ENCODE measurements at places on chromosomes 11 and 22.

DNA sequence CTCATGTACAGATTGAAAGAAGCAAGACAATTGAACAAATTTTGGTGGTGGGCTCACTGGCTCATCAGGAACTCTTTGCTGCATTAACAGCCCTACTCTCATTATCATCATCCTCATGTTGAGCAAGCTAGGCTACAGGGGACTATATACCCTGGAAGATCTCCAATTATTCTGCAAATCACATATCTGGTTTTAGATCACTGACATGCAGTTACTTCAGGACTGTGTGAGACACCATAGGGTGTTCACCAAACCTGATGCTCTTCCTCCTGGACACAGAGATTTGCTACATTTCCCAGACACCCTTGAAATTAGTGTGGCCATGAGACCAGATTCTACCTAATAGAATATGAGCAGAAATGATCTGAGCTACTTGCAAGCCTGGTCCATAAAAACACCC, 23.0 kb upstream of the ME3 start:
- DNase-seq = no peak

DNA sequence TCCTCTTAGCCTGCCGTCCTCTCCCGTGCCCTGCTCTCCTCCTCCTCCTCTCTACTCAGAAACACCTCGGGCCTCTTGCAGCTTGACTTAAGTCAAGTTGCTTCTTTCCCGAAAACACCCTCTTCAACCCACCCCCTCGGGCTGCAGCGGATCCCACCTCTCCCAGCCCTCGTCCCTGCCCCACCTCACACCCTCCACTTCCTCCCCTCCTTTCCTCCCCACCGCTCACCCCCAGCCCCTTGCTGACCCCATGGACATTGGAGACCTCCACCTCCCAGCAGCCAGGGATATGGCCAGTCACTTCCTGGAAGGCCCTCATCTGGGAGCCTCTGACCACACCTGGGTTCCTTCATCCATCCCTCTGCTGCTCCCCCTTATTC, 8.5 kb upstream of the CYTH4 start:
- no peak for DNase-seq

GRCh38 chr11:100719809-100720221, 32.7 kb downstream of the ARHGAP42 start:
- peak; percentile 78 for DNase-seq

GRCh38 chr11:3665336-3666022, 5.7 kb downstream of the CHRNA10 start:
- DNase-seq = no peak

DNA sequence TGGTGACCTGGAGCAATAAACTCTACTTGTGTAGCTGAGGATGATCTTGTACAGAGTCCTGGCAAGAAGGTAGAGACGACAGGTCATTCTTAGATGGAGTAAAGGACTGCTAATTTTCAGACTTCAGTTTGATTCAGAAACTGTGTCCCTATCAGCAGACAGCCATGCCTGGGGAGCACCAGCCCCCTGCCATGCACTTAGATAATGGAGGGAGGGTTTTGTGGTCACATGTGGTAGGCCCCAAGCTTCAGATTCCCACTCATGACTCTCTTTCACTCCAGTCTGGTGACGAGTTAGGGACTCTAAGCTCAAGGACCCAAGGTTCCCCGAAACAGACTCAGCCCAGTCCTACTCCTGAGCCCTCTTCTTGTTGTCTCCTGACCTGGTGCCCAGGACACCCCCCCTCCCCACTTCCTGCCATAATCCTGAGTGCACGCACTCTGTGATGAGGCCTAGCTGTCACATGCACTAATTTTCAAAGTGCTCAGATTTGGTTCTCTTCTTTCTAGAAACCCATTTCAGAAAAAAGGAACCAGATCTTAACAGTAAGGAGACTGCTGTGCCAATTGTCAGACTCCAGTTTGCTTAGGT, 10.2 kb upstream of the AMPD3 start:
- no peak for DNase-seq

DNA sequence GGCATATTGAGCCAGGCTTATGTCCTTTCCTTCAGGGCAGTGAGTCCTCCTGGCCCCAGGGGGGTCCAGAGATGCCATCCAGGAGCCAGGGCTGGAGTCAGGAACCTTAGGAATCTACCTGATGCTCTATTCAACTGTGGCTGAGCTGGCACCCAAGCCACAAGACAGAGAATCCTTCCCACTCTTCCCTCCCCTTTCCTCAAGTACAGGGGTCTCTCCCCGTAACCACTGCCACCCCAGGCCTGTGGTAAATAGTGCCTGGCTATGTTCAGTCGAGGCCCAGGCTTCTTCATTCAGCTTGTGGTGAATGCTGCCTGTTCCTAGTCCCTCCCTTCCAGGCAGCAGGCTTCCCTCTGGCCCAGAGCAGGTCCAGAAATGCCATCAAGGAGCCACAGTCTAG, 45.5 kb upstream of the THY1 start:
- no peak for DNase-seq
